T-helper 1 cell (primary cell): ENCODE measurements at places on chromosomes 7 and 10.
A peak's percentile ranks its signal among the peaks of the same experiment; 100 is the strongest.

DNA sequence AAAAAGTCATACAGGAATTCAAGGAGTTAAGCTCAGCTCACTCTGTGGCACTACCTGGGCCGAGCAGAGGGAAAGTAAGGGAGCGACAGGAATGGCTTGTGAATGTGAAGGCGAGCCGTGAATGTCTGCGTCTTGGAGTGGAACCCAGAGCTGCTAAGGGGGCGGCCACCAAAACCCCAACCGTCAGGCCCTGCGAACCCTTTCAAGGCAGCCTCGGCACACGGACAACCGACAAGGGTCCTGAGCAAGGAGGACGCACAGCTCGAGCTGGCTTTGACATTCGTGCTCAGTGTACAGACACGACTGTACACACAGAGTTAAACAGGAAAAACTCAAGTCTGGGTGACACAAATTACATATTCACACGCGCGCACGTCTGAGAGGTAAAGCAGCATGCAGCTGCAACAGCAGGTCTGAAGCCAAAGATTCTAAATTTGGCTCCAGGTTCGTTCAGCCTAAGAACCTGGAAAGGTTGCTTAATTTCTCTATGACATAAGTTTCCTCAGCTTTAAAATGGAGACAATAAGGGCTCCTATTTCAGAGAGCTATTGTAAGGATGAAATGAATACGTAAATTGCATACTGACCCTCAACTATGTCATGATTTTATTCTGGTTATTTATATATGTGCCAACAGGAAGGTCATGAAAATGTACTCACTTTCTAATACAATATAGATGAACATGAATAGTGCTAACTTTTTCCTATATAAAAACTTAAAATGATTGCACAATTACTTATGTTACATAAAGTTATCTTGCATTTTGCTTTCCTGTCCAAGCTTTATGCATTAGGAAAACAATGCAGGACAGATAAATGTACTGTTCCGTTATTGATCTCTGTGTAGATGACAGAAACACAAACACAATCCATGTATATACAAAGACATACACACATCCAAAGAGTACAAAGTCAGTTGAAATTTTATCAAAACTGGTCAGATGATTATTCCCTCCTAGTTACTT, 192.9 kb downstream of the ZMYND11 start:
- DNase-seq, result no peak

- no peak for DNase-seq
These were observed 43.1 kb upstream of the CHCHD3 start for GRCh38 chr7:133124974-133125373.

DNA sequence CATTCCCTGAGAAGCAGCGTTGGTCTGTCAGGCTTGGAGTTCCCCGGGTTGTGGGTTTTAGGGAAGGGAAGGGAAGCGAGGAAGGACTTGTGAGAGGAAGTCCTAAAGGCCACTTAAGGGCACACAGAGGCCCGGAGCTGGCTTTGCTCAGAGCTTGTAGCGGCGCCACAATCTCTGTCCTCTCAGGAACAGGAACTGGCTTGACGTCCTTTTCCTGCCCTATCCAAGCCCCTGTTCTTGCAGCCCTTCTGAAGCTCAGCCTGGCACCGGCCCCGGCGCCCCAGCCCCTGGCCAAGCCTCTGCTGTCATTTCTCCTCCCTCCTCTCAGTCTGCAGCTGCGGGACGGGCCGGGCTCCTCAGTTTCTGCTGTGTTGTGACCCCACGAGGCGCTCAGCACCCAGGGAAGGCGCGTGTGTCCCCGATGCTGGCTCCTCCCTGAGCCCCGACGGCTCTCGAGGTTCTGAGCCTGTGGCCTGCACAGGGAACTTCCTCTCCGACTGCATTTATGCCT, at the start of gene GIMAP8:
GIMAP8 (plus strand) TSS at position 140 of the 511 bp plus-strand sequence. CDS start 16,069 bp downstream, outside the sequence.
- peak; percentile 48 for DNase-seq

GRCh38 chr7:80181411-80181810, 46.8 kb downstream of the GNAI1 start:
- DNase-seq, result no peak

DNA sequence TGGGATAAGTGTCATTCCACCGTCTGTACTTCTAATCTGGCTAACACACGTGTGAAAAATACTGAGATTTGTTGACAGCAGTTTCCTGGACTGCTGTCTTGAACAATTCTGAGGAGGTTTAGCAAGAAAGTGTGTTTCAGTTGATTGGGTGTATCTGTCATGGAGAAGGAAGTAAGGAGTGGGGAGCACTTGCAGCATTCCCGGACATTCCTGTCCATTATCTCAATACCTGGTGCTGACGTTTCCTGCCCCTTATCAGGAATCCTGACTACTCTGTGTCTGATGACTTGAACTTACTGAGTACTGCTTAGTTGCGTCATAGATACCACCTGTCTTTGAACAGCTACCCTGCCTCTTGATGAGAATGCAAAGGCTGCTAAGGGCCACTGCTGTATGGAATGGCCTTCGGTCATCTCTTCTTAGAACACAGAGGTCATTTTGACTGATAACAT, 72.0 kb upstream of the VKORC1L1 start:
- no peak for DNase-seq

GRCh38 chr10:117218654-117219053, 21.4 kb downstream of the KCNK18 start:
- DNase-seq, result no peak

- no peak for DNase-seq
These were observed 77.0 kb downstream of the PFKFB3 start for GRCh38 chr10:6279540-6280267.
